ENCODE measurements at places on chromosomes 11 and 22.

DNA sequence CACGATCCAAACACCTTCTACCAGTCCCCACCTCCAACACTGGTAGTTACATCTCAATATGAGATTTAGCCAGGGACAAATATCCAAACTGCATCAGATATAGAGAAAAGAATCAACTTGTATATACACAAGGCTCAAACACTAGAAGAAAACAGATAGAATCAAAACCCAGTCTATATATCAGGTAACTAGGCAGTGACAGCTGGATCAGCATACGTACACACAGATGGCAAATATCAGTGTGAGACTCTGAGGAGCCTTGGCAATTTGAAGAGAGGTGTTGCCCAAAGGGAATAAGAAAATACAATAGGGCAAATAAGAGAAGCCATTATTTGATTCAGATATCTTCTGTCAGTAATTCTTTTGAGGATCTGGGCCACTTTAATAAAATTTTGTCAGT lies 951.3 kb upstream of the CHORDC1 start:
- no peak for DNase-seq

GRCh38 chr11:106540001-106540400 lies 462.5 kb downstream of the AASDHPPT start:
- DNase-seq = no peak

GRCh38 chr11:18264035-18264434 lies 2.0 kb upstream of the SAA1 start:
- DNase-seq = no peak

DNA sequence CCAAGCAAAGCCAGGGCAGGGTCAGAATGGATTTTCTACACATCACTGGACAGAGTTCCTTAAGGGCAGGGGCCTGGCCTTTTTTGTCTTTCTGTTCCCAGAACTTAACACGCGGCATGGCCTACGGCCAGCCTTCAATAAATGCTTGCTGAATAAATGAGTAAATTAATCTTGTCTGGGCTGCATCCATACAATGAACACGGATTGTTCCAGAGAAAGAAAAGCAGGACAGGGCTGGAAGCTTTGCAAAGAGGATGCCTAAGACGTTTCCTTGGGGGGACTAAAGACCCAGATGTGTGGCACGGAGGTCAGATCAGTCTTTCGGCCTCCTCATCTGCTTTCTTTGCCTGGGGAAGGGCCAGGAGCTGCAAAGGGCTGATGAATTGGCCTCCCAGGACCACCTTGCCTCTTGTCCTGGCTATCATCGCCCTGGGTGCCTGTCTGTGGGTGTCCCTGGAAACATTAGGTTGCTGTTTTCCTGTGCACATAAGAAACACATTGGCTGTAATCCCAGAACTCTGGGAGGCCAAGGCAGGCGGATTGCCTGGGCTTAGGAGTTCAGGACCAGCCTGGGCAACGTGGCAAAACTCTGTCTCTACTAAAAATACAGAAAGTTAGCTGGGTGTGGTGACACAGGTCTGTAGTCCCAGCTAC lies 20.8 kb upstream of the RFPL3 start:
- DNase-seq = no peak

GRCh38 chr11:62554387-62555167 lies 8.0 kb upstream of the AHNAK start:
- no peak for DNase-seq

DNA sequence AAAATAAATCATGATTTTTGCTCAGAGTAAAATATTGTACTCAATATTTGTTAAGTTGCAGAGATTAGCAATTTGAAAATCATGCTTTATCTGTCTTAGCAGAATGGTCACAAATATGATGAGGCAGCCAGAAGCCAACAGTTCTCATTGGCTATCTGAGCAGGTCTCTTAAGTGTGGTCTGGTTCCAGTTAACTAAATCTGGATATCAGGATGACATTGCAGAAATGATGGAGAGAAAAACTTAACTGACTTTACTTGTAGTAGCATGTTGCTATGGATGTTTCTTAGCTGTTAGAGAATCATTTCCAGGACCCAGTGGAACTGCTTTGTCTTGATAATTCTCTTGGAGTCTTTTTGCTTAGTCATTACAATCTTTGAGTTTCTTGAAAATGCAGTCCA lies 1070.3 kb downstream of the JRKL start:
- DNase-seq = no peak

- no peak for DNase-seq
Measured at GRCh38 chr11:75786101-75786736, 17.6 kb downstream of the DGAT2 start.

DNA sequence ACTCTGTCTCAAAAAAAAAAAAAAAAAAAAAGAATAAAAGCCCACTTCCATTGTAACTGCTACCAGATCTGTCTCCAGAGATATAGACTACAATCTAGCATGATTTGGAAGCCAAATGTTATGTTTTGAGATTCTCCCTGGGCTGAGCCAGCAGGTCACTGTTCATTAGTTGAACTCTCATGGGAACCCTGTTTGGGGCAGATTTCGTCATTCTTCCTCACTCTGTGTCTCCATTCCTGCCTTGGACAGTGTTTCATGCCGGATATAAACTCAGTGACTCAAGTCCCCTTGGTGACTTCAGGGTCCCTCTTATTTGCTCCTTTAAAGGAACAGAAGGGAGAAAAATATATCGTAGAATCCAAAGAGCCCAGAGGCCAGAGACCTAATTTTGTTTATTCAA lies 378.1 kb downstream of the LARGE1 start:
- no peak for DNase-seq

DNA sequence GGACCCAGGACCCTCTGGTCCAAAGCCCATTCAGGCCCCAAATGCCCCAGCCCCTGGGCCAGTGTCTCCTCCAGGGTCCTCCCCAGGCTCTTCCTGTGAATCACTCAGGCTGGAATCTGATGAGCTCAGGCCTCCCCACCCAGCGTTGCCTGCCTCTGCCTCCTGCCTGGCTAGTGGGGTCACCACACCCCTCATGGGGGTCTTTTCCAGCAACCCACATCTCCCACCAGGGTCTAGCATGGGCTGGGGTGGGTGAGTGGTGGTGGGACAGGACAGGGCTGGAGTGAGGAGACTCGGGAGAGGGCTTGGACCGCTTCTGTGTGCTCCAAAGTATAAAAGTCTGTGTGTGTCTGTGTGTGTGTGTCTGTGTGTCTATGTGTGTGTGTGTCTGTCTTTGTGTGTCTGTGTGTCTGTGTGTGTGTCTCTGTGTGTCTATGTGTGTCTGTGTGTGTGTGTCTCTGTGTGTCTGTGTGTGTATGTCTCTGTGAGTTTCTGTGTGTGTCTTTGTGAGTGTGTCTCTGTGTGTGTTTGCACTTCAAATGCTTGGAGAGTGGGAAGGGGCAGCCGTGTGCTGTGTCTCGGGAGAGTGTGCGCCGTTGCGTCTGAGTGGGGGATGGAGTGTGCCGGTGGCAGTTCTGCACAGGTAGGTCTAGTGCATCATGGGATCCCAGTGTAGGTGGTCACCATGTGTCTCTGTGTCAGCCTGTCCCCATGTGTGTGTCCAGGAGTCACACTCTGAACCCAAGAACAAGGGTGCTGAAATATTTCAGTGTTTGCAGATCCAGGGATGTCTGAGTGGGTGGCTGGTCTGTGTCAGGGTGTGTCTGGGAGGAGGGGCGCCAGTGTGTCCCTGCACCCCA lies 8.8 kb downstream of the RIN1 start:
- no peak for DNase-seq

DNA sequence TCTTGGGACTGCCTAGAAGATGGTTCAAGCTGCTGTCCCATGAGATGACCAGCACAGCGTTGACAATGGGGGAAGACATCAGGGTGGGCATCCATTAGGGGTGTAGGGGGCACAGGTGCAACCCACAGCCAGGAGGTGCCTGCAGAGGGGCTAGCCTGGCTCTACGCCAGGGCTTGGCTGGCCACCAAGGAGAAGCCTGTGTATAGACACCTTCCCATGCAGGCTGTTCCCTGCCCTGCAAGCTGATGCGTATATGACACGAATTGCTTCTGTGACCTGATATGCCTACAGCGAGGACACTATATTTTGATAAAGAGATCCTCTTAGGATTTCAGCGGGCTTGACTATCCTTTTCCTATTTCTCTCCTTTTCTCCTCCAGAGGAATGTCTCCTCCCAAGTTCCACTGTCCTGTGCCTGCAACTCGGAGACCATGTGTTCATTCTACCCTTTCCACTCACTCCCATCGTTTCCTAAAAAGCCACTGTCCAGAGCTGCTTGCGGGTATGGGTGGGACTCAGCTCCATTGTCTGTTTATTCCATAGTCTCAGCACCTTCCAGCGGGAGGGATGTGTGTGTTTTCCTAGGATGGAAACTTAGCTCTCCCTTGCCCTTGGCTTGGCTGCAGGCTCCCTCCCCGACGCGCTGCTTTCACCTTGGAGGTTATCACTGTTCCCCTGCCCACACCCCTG lies 56.1 kb downstream of the ST14 start:
- DNase-seq = no peak

DNA sequence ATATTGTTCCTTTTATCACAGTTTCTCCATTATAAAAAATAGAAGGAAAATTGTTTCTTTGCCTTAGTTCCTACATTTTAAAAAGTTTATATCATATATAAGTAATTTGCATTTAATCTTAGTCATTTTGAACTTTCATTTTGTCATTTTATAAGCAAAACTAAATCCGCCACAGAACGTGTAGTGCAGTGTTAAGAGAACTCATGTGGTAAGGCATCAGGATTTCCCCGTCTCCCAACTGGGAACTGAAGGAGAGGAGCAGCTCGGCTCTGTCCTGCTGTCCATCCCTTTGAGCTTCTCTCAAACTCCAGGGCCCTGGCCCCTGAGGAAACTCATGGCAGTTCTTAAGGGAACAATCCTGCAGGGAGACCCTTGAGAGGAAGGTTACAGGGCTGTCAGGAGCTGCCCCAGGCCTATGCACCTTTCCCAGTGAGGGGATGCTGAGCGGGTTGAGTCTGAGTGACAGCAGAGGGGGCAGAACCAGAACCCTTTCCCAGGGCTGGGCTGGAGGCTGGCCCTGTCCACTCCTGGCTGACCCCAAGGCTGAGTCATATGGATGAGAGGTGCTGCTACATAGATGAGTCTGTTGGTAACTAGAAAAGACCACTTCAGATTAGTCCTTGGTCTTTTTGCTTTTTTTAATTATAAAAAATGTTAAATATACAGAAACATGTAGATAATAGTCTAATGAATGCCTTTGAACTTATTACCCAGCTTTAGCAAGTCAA lies 333.1 kb downstream of the TBC1D22A start:
- no peak for DNase-seq

DNA sequence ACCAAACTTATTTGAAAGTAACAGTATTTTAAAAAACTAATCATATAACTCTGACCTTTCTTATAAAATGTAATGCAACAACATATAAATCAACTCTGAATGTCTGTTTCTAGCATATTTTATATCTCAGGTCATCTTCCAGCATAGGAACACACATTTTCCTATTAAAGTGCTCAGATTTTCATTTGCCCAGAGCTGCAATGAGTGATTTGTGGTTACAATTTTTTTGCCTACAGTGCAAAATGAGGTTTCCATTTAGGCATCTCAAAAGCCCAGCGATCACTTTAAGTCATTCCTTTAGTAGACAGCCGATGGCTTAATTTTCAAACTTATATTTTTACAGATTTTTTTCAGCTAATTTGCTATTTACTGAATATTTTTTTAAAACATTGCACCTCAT lies 1.0 kb downstream of the LYVE1 start:
- no peak for DNase-seq

GRCh38 chr11:95725196-95725595 lies 64.4 kb downstream of the FAM76B start:
- DNase-seq = no peak

GRCh38 chr22:27149921-27150543 lies 492.6 kb downstream of the MIAT start:
- DNase-seq = no peak

- DNase-seq = no peak
Measured at GRCh38 chr22:27680636-27681035, 120.9 kb downstream of the MN1 start.

DNA sequence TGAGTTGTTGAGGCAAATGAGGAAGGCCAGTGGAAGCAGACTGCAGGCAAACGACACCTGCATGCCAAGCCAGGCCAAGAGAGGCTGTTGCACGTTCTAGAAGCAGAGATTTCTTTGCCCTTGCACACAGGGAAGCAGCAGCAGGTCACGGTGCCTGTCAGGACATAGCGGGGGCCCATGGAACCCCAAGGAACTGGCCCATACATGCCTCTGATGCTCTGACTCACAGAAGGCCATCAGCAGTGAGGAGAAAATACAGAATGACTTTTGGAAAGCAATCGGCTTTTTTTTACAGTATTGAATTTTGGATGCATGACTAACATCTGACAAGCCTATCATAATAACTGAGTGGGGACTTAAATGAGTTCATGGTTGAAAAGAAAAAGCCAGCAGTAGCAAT lies 123.9 kb downstream of the MPPED1 start:
- DNase-seq = no peak

DNA sequence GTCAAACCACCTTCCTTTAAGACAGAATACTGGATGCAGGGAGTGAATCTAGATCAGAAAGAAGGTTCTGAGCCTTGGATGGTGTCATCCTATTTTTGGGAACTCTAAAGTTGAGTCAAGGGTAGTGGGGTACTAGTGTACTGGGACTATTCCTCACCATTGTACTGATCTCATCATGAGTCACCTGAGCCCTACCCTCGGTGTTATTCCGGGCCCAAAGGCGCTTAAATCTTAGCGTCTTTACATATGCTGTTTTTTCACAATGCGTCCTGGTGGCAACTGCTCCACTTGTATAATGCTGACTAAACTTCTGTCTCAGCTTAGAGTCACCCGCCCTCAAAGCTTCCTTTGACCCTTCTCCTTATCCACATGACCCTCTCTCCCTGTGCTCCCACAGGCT lies 25.3 kb upstream of the PATE1 start:
- DNase-seq = no peak

DNA sequence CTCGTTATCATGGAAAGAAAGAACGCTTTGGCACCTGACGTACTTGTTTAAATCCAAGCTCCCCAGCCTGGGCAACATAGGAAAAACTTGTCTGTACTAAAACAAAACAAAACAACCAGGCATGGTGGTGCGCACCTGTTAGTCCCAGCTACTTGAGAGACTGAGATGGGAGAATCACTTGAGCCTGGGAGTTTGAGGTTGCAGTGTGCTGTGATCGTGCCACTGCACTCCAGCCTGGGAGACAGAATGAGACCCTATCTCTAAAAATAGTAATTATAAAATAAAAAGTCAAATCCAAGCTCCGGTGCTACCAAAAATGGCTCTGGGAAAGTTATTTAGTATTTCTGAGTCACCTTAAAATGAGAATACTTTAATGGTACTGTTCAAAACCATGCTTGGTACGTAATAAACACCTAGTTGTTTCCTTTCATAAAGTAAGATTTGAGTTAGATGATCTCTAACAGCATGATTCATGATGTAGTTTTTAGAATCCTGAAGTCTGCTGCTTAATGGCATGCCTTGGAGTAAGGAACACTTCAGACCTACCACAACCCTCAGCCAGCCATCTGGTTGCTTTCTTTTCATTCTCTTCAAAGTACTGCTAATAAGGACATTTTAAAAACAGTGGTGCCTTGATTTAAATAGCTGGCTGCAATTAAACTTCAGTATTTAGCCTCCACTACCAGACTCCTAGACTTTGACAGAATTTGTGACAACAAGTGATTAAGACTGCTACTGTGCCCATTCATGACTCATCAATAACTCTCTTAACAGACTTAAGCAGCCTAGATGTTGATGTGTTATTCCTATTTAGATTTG lies 8.4 kb downstream of the PPME1 start:
- DNase-seq = no peak

- no peak for DNase-seq
Measured at GRCh38 chr11:125350206-125351032, 145.6 kb downstream of the FEZ1 start.

GRCh38 chr11:72676861-72677341 lies 2.7 kb upstream of the PDE2A start:
- DNase-seq = no peak

- no peak for DNase-seq
Measured at GRCh38 chr11:110373051-110373702, 56.6 kb upstream of the FDX1 start.
